Stimulated activated CD4-positive, alpha-beta T cell treated with anti-CD3 and anti-CD28 coated beads, Interleukin-12 subunit alpha, Interleukin-12 subunit beta, amount 100 ng/mL, for 48 hours (primary cell): ENCODE measurements at places on chromosomes 16 and 17.

DNA sequence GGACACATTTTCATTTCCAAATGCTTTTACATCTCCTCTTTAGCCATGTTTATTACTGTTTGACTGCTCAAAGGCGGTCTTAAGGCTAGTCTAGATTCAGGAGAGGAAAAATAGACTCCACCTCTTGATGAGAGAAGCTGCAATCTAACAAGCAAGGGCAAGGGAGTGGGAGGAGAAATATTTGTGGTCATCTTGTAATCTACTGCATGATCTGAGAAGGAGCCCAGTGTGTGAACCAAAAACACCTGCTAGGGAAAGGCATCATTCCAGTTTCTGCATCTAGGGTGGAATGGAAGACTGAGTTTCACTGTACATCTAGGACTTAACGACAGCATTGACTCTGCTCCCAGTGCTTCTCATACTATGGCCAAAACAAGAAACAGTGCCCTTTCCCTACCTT lies 232.2 kb upstream of the HS3ST3A1 start:
- no peak for DNase-seq

DNA sequence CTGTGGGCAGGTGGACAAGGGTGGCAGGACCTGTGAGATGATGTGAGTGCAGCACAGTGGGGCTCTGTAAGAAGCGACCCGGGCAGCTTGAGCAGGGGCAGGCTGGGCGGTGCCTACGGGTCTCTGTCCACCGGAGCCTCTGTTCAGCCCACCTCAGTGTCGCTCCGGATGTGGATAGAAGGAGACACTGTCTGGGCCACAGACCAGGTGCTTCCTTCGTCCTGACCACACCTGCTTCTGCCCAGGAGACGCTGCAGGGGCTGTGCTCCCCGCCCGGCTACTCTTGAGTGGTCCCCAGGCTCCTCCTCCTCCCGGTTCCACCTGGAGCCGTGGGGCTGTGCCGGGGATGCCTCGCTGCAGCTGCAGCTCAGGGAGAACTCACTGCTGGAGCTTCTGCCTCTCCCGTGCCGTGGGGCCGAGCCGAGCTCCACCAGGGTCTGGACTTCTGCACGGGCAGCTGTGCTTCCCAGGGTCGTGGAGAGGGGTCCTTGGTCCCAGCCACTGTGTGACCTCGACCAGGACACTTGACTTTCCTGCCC lies 21.5 kb downstream of the METRNL start:
- DNase-seq: no peak

- no peak for DNase-seq
Observed at GRCh38 chr17:80225230-80225629, 5.0 kb downstream of the SLC26A11 start.

DNA sequence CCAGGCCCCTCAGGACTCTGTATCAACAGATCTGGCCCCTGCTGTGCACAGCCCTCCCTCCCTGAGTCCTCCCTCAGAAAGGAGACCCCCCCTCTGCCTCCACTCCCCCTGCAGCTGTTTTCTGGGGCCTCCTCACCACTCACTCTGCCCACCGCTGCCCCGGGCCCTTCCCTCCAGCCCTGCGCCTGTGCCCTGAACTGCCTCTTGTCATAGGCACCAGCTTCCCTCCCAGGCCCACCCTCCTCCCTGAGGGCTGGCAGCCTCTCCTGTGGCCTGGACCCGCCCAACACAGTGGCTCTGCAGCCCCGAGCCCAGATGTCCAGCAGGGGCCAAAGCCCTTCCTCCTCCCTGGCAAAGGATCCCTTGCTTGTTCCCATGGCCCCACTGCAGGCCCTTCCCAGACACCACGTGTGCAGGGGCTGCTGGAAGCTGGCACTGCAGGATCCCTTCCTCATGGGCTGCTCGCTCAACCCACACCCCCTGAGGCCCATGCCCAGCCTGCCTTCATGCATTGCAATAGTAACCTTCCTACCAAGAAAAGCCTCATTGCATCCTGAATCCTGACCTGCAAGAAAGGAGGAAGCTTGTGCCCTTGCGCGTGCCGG lies 25.8 kb downstream of the GNPTG start:
- DNase-seq: no peak

- DNase-seq: peak; percentile 24
Observed at GRCh38 chr17:79019632-79020584, 4.1 kb upstream of the C1QTNF1 start.

DNA sequence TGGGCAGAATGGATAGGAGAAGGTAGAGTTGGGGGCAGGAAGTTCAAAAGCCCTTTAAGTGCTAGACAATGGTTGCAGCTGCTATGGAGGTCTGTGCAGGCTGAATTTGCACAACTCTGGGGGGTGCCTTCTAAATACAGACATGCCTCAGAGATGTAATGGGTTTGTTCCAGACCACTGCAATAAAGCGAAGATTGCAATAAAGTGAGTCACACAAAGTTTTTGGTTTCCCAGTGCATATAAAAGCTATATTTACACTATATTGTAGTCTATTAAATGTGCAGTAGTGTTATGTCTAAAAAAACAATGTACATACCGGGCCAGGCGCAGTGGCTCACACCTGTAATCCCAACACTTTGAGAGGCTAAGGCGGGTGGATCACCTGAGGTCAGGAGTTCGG lies 60.5 kb upstream of the MYOCD start:
- no peak for DNase-seq

DNA sequence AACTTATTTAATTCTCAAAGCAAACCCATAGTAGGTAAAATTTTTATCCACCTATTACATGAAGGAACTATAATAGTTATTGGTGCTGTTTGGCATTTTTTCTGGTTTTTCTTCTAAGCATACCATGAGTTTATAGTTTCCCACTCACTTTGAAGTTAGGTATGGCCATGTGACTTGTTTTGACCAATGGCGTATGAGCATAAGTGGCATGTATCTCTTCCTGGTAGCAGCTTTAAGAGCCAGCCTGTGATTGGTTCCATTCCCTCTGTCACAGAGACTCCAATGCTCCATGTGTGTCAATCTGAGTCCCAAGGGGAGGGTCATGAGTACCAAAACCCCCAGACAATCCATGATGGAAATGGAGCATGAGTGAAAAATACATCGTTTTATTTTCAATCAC lies 282.9 kb upstream of the N4BP1 start:
- no peak for DNase-seq

GRCh38 chr16:31141489-31142108 lies 6.1 kb upstream of the PRSS8 start:
- DNase-seq: no peak

GRCh38 chr16:14263011-14263410 lies 191.9 kb downstream of the MRTFB start:
- no peak for DNase-seq

- DNase-seq: no peak
Observed at GRCh38 chr17:36001862-36002603, 680 bp upstream of the CCL15 start.

DNA sequence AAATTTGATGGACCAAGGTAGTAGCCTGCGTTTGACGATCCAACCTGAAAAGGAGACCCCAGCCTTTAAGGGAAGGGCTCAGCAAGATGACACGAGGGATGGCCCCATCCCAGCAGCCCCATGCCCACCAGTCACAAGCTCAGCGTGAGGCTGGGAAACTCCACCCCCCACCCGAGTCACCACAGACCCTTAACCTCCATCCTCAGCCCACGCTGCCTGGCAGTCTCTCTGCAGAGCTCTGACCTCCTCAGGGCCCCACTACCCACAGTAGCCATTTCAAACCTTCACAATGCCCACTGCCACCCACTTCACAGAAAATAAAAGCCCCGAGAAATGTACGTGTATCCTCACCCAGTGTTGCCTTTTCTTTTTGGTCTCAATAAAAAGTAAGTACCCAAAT lies 18.7 kb downstream of the USP36 start:
- DNase-seq: no peak

GRCh38 chr16:52050418-52050817 lies 496.5 kb downstream of the TOX3 start:
- no peak for DNase-seq

DNA sequence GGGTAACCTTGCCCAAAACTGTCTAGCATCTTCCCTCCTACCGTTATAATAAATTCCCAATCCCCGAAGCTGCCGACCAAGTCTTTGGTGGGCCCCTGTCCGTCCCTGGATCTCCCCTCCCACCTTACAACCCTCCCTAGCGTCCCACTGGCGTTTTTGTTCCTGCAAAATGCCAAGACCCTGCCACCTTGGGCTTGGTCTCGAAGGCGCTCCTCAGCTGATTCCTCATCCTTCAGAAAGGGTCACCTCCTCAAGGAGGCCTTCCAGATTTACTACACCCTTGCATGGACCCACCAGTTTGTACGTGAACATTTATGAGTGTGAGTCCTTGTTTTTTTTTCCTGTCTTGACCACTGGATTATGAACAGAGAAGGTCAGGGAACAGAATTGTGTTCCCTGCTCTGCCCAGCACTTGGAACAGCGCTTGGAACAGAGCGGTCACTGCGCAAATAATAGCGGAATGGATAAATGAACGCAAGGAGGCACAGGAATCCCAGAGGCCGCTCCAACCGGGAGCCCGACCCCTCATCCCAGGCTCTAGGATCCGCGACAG lies 926 bp upstream of the GFER start:
- no peak for DNase-seq

- DNase-seq: no peak
Observed at GRCh38 chr17:72717276-72717675, 375.2 kb downstream of the SLC39A11 start.

DNA sequence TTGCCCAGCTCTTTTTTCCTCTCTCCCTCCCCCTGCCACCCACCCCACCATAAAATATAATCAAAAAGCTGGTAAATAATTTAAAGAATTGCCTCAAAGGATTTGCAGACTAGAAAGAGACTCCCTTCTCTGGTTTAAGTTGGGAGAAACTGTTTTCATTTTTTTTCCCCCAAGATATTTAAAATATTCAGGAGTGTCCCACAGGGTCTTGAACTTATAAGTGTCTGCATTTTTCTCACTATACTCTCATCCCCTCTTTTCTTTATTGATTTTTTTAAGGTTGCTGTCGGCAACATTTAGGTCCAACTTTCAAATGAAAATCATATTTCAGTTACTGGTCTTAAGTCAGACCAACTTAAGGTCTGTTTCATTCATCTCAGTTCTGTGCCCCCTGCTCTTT lies 210.2 kb downstream of the MSI2 start:
- DNase-seq: no peak

DNA sequence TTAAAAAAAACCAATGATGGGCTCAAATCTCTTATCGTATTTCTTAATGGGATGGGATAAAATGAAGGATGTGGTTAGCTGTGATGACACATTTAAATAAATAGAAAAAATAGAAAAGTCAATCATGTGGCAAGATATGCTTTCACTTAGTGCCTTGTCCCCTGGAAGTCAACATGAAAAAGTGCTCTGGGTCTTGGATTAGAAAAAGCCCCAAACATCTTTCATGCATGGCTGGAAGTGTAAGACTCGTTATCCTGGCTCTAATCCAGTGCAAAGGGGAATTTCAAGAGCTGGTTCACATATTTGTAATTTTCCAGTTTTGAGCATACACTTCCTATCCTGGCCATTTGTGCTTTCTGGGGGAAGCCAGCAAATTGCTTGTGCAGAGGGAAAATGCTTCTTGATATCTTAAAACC lies 160.9 kb downstream of the MAP2K6 start:
- no peak for DNase-seq

GRCh38 chr16:28259091-28259780 lies 33.1 kb upstream of the SBK1 start:
- no peak for DNase-seq

- no peak for DNase-seq
Observed at GRCh38 chr17:50060951-50061712, 5.2 kb downstream of the ITGA3 start.

DNA sequence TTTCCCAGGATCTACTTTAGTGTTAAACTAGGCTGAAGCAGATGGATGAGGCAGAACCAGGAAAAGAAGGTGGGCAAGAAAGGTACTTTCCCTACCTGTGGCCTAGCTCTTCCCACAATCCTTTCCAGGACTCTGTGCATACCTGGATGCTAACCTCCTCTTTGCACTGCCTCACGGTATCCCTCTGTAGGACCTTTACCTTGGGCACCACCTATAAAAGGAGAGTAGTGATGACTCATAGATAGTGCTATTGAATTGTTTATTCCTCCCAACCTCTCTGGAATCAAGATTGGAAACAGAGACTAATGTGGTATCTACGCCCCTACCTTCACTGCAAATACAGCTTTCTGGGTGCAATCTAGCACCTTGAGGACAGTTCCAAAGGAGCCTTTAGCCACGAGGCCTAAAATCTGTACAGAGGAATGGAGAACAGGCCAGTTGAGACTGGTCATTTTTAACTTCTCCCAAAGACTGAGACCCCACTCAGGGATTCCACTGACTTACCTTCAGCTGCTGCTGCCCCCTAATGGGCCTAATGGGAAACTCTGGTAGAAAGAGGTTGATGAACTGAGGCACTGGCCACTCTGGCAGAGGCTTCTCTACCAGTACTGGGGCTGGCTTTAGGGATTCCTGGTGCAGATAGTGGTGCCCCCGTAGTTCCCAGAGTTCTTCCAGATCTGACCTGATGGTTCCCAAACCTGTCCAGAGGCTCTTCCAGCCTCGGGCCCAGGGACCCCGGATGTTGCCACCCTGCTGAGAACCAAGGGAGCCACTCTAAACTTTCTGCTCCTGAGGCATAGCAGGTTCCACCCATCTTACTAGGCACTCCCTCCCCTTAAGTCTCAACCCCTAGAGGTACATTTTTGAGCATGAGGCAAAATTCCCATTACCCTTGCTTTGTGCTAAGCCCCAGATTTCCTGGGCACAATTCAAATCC lies 781 bp downstream of the RSKR start:
- no peak for DNase-seq

- no peak for DNase-seq
Observed at GRCh38 chr17:78276098-78276887, 44.9 kb downstream of the TMEM235 start.

DNA sequence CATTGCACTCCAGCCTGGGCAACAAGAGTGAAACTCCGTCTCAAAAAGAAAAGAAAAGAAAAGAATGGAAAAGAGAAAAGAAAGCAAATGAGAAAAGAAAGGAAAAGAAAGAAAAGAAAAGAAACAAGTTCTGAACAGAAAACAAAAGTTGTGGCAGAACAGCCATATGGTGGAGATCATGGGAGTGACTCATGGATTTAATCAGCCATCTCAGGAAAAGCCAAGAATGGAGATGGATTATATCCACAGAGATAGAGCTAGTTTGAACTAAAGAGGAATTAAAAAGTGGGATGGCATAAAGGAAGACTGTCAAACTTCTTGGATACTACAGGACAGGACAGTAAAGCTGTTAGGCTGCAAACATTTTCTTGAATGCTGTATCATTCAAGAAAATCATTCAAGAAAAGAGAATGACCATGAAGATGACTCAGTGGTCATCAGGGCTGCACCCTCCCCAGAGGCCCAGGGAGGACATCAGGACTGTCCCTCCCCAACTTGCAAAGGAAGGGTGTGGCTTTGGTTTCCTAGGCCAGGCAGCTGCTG lies 120.6 kb downstream of the USP22 start:
- no peak for DNase-seq
